HCEC 1CT (cell line): ENCODE measurements at places on chromosomes 2 and 18.
A peak's percentile ranks its signal among the peaks of the same experiment; 100 is the strongest.

- peak; percentile 73 for DNase-seq
These were observed 31.4 kb upstream of the CD28 start for GRCh38 chr2:203675086-203675485.

DNA sequence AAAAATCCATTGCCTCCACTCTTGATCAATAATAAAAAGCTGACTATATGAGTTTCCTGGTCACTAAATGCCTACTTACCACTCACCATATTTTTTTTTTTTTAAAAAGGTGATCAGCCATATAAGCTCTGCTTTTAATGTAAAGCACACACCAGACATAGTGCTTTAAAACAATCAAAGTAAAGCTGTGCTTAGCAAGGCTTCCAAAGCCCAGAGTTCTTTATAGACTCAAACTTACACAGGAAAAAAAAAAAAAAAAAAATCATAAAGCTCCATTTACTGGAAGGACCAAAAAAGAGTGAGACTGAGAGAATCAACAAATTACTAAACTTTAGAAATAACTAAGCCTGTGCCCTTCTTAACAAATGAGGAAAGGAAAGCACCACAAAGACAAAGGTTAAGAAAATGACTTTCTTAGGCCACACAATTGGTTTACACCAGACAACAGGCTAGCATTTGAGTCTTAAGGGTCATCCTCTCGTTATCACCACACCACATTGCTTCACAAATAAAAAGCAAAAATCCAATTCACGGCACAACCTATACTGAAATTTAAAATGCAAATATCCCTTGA, 11.2 kb downstream of the ACVR1 start:
- no peak for DNase-seq

DNA sequence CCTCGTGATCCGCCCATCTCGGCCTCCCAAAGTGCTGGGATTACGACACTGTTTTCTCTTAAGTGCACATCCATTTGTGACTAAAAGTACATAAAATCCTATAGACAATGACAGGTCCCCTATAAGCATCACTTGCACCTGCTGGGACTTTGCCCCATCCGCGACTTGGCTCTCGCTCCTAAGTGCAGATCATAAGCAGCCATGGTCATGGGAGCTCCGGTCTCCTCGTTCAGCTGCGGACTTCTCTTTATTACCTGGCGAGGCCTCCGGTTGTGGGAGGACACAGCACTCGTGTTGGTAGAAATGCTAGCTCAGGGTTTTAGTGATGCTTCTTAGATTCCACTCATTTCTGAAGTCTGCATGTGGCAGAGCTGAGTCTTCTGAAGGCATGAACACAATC, 92.7 kb upstream of the ST6GAL2 start:
- DNase-seq, result no peak

GRCh38 chr2:240790370-240791220, 29.4 kb downstream of the KIF1A start:
- DNase-seq, result no peak

- DNase-seq, result peak; percentile 79
These were observed 13.7 kb downstream of the HS6ST1 start for GRCh38 chr2:128304715-128305554.

DNA sequence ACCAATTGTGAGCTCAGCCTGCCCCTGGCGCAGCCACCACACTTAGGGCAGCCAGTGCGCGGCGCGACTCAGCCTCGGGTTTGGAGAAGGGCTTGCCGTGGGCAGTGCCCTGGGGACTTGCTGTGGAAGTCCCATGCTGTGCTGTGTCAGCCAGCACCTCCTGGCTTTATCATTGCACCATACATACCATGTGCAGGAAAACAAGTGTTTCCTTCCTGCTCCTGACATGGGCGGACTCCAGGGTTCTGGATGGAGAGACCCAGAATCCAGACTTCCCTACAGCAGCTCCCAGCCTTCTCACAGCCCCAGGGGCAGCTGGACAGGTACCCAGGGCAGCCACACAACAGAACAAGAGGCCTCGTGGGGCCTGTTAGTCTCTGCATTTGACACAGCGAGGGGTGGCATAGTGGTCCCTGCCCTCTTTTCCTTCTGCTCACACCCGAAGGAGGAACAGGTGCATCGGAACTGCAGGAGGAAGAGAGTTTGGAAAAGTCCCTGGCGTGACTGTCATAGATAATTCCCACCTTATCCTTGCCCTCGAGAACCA, 54.2 kb downstream of the SDC1 start:
- no peak for DNase-seq

- no peak for DNase-seq
These were observed 67.5 kb downstream of the ATP9B start for GRCh38 chr18:79136742-79137141.

DNA sequence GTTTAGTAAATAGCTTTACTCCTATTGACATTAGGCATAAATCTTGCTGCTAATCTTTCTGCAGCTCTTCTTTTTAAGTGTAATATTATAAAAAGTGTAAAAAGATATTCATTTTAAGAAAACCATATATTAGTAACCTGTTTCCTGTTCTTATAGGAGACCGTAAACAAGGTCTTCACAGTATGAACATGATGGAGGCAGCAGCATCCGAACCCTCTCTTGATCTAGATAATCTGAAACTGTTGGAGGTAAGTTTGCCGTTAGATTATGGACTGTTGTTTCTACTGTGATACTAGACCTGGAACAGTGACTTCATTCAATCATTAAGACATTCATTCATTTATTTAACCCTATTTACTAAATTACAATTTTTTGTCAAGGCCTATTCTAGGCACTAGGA, 120.0 kb upstream of the FAM117B start:
- DNase-seq, result no peak

DNA sequence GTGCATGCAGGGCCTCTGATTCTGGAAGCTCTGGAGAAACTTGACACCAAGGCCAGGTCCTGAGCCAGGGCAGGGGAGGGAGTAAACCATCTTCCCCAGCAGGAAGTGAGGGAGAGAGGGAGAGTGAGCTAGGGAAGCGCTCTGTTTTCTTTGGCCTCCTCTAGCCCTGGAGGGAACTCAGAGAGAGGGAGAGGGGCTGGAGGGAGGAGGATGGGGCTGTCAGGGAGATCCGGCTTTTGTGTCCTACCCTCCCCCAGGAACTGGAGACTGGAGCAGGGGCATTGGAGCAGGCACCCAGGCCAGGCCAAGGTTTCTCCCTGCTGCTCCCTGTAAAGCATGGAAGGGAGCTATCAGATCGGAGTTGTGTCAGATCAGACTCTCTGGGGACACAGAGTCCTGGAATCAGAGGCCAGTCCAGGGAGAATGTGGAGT, 22.7 kb upstream of the PKDCC start:
- DNase-seq, result no peak

DNA sequence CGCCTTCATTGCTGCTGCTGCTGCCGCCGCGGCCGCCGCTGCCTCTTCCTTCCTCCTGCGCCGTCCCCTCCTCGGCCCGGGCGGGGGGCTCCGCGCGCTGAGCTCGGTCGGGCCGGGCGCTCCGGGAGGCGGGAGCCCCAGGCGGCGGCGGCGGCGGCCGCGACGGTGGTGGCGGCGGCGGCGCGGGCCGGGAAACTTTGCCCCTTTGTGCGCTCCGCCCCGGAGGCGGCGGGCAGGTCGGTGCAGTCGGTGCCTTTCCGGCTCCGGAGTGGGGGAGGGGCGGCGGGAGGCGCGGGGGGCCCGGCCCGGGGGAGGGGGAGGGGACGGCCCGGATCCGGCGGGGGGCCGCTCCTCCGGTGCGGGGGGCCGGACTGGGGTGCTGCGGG, 205 bp downstream of the TET3 start:
- no peak for DNase-seq

DNA sequence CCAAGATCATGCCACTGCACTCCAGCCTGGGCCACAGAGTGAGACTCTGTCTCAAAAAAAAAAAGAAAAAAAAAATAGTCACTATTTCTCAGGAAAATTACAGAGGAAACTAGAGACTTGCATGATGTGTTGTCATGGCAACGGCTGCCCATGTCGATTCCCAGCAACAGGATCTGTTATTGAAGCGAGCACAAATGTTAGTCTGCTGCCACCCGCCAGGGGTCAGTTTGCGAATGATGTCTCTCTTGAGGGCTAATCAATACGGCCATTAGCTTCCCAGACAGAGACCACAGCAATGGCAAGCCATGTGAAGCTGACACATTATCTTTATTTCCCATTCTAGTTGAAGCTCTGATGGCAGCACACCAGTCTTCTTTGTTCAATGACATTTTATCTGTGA, 32.4 kb upstream of the ACYP2 start:
- DNase-seq, result no peak
